ENCODE measurements at places on chromosomes 16 and 17.
A peak's percentile ranks its signal among the peaks of the same experiment; 100 is the strongest.

- DNase-seq, result no peak
Observed at GRCh38 chr17:2107506-2107905, 52.6 kb downstream of the HIC1 start.

- DNase-seq, result no peak
Observed at GRCh38 chr17:48825446-48826381, 5.1 kb upstream of the CALCOCO2 start.

DNA sequence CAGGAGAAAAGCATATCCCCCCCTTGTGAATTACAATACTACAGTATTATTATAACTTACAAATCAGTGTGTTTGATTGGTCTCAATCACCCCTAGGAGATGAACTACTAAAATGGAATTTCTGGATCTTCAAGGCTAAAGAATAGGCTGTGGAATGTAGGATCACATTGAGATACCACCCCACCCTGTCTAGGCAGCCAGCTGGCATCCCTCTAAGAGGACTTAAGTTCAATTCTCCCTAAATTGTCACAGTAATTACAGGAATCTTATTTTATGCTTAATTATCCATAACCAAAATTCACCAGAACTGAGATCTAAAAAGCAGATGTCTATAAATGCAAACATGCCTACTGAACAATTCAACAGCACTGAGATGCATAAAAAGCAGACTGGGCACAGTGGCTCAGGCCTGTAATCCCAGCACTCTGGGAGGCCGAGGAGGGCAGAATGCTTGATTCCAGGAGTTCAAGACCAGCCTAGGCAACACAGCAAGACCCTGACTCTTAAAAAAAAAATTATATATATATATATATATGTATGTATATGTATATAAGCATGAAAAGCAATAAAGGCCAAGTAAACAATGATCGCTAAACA, 12.0 kb downstream of the AP1G1 start:
- no peak for DNase-seq

- peak; percentile 52 for DNase-seq
Observed at GRCh38 chr17:75288770-75289114, 491 bp downstream of the SLC25A19 start.

DNA sequence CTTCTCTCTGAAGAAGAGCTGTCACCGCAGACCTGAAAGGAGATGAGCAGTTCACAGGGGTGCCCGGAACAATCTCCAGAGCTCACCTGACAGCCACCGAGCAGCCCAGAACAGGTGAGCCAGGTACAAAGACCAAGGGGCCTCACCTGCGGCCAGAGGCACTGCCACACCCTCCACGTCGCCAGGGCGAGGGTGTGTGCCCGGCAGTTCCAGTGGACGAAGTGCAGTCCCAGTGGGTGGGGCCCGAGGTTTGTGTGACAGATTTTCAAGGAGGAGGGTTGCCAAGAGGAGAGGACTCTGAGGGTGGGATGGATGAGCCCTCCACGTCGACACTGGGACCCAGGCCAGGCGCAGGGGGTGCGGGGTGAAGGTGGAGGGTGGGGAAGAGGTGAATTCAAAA, 61.7 kb downstream of the SMPD3 start:
- no peak for DNase-seq

All from HEK293T (cell line).